Activated naive CD8-positive, alpha-beta T cell treated with anti-CD3 and anti-CD28 coated beads, Interleukin-2, amount 10 ng/mL, durations not matched to agents 7 days and 5 days (primary cell): ENCODE measurements at places on chromosomes 5 and 9. TPM values are rescaled to one million over a fixed set of nuclear protein-coding genes. Genes with fewer than 3 reads are reported as not detected.

DNA sequence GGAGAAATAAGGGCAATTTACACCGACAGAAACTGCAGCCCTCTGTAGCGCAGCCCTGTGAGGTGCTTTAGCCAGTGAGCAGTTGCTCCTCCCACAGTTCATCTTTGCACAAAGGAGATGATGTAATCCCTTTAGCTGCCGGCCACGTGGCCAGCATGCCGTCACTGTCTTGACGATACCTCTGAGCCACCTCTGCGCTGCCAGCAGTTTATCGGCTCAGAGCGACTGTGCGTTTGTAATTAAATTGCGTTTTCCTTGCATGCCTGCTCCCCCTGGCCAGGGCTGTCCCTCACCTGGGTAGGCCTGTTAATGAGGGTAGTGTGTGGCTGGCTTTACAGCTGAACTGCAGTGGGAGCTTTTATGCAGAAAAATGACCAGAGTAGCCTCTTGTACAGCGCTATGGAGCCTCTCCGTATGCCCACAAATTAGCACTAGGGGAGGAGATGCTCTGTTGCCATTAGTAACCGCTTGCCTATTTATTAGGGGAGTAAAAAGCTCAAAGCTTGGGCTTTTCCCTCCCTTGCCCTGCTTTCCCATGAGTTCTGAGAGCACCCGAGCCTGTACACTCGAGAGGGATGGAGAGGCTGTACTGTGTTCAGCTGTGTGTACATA, 107.0 kb downstream of the TRIO start:
- DNase-seq = no peak

GRCh38 chr5:30600892-30601291, 592.6 kb upstream of the CDH6 start:
- DNase-seq = no peak

DNA sequence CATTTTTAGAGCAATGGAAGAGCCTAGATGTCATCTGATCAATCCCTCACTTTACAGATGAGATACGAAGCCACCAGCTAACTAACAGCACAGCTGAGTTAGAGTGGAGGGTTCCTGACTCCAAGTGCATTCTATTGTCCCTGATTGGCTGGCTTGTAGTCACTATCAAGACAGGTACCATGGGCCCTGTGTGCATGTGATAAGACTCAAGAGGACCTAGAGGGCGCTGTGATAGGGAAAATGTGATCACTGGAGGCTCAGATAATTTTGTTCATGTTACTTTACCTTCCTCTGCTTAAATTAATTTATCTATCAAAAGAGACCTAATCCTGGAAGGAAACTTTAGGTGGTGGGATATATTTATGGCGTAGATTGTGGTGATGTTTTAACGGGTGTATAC, 19.5 kb upstream of the SNAPC3 start:
- DNase-seq = no peak

DNA sequence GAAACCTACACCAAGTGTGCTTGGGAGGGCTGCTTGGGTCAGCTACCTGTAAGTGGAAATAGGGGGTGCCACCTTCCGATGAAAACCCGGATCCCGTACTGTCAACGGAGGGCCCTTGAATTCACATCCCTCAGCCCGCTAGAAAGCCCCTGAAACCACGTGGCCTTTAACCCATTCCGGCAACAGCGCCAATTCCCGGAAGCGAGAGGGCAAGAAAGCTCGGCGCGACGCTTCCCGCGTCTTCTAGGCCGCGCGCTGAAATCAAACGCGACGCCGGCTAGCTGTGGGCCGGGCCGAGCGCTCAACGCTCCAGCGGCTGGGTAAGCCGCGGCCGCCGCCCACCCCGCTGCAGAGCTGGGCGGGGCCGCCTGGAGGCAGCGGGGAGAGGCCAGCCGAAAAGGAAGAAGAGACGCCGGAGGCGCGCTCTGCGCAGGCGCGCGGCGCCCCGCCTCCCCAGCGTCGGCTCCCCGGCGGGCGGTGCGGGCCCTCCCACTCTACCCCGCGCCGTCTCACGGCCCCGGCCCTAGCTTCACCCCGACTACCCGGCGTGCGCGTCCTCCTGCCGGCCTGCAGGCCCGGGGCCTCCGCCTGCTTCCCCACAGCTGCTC, at the start of gene KIF2A:
Gene KIF2A (plus strand): TSS at position 492 of the 608 bp plus-strand sequence. CDS start 267 bp downstream, outside the sequence.
- peak; percentile 97 for DNase-seq

DNA sequence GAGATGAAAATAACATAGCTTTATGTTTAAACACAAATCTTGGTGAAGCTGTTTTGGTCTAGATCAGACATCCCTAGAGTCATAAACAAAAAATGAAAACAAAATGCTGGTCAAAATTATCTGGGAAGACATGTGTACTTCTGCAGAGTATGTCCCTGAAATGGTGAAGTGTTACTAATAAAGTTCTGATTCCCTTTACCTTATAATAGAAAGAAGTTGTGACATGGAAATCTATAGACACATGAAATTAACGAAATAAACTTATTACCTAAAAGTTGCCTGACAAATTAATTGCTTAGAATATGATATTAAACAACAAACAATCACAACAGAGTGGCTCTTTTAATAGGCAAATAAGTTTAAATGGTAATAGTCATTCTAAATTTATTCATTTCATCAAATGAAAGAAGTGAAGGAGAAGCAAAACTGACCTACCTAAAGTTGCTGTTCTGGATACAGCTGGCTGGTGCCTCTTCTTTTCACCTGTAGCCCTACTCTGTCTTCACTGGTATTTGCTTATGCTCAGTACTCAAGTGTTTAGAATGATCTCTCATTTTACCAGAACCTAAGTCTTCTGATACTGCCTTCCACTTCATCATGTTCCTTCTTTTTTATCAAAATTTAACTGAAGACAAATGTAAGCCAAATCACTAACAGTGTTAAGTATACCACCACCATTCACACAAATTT, 38.8 kb downstream of the FNIP1 start:
- DNase-seq = no peak

DNA sequence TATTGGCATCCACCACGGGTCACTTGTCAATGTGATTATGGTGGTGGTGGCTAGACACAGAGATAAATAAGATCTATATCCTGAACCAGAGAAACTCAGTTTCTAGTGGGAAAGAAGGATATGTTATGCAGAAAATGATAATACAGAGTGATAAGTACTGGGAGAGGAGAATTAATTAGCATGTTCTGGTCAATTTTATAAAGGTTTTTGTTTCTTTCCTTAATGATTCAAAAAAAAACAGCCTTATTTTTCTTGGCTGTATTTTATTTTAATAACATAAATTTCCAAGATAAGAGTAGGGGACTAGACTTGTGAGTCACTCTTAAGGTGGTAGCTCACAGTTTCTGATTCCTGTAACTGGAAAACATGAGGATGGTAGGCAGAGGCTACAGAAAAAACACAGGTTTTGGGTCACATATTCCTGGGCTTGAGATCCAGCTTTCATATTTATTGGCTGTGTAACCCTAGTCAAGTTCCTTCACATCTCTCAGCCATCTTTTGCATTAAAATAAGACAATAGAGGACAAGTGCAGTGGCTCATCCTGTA, 350.3 kb upstream of the RPS23 start:
- no peak for DNase-seq

- no peak for DNase-seq
Measured at GRCh38 chr9:80615964-80616363, 1044.2 kb downstream of the TLE4 start.

Gene GAPVD1
- total RNA-seq = 57.8 TPM

Gene FIBCD1
- not detected for total RNA-seq
